Activated T-cell treated with anti-CD3 and anti-CD28 coated beads, Interleukin-2, amount 50 U/mL, for 72 hours (primary cell): ENCODE measurements at places on chromosomes 7 and 10. TPM values are rescaled to one million over a fixed set of nuclear protein-coding genes. Genes with fewer than 3 reads are reported as not detected.

DNA sequence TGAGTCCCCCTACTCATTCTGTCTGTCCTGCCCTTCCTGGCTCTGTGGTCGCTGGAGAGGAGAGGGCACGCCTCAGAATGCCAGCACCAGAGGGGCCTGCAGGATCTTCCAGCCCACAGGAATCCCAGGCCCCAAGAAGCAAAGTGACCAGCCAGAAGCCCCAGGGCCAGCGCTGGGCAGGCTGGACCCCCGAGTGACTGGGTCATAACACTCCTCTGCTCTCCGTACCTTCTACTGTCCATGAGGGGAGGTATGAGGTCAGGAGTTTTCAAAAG is 102.6 kb upstream of the GPR26 start:
- no peaks in the 10 kb centered on the region for H3K36me3 ChIP-seq
- H3K4me1 ChIP-seq = peaks cover 5% of the 10 kb centered on the region
- DNase-seq = no peak
- H3K27me3 ChIP-seq = peaks cover 23% of the 10 kb centered on the region
- H3K4me3 ChIP-seq = no peak overlapping the region
- H3K27ac ChIP-seq = no peak overlapping the region

GRCh38 chr10:102431452-102432124 is 786 bp downstream of the CUEDC2 start:
- H3K36me3 ChIP-seq = peaks cover 2% of the 10 kb centered on the region
- peaks cover 59% of the 10 kb centered on the region for H3K4me1 ChIP-seq
- no peaks in the 10 kb centered on the region for H3K27me3 ChIP-seq
- H3K4me3 ChIP-seq = peak overlapping the region; percentile 96

DNA sequence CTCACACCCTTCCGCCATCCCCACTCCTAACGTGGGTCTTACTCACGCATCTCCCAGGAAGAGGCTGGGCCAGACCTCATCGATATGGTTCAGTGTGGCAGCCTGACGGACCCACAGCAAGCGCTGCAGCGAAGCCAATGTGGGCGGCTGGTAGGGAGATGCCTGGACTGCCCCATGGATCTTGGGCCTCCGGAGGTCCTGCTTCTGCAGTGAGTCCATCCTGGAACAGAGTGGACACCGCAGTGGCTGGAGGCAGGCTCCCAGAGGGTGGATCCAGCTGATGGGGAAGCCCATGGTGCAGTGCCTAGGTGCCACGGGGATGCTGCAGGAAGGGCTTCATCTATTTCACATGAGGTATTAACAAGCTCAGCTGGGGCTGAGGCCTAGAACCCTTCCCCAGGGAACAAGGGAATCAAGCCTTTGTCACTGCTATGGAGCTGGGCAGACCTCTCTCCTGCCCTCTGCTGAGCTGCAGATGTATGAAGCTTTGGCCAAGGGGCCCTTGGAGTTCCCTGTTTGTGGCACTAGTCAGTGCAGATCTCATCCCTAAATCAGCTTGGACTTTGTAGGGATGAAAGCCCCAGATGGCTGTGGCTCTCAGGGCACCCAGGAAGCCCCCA is 13.7 kb upstream of the SAMD8 start:
- no peaks in the 10 kb centered on the region for H3K36me3 ChIP-seq
- H3K4me1 ChIP-seq = peaks cover 5% of the 10 kb centered on the region
- no peak overlapping the region for H3K4me3 ChIP-seq
- no peak for DNase-seq
- peaks cover 5% of the 10 kb centered on the region for H3K27me3 ChIP-seq

- H3K27me3 ChIP-seq = peaks cover 23% of the 10 kb centered on the region
- DNase-seq = no peak
- H3K4me1 ChIP-seq = no peaks in the 10 kb centered on the region
- H3K27ac ChIP-seq = no peak overlapping the region
- no peaks in the 10 kb centered on the region for H3K36me3 ChIP-seq
Measured at GRCh38 chr10:10796061-10796773, 221.5 kb upstream of the CELF2 start.

The TMEM213 gene
- not detected for total RNA-seq

The HPSE2 gene
- total RNA-seq = not detected
